Left ventricle myocardium superior (tissue), 1 donor: ENCODE measurements at places on chromosomes 16 and 17. TPM values are rescaled to one million over a fixed set of nuclear protein-coding genes. Genes with fewer than 3 reads are reported as not detected.

GRCh38 chr16:14496047-14496770 lies 133.9 kb downstream of the PARN start:
- no peak for DNase-seq

- no peak for DNase-seq
Measured at GRCh38 chr16:78608305-78608776, 508.9 kb downstream of the WWOX start.

DNA sequence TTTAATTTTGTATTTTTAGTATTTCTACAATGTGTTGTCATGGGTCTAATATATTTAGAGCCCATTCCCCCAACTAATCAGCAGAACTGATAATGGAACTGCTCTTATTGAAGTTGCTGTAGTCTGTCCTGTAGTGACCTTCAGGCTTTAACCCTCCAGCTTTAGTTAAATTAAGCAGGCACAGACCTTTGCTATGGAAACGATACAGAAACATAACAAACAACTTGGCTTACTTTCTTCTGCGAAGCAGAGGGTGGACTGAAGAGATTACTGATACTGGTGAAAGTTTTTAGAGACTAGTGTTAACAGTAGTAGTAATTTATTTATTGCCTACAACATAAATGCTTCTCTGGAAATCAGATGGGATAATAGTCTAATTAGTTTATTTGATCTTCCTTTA lies 61.4 kb downstream of the NFATC3 start:
- DNase-seq, result no peak

- DNase-seq, result no peak
Measured at GRCh38 chr16:52872731-52873130, 180.0 kb downstream of the CHD9NB start.

- no peak for DNase-seq
Measured at GRCh38 chr16:79997257-79997656, 396.7 kb upstream of the MAF start.

TENT4B gene
- total RNA-seq, result 7.8 TPM

- DNase-seq, result no peak
Measured at GRCh38 chr16:6692874-6693273, 639.8 kb upstream of the RBFOX1 start.

KRT17 gene
- not detected for total RNA-seq

OTOP3 gene
- total RNA-seq, result not detected

DNA sequence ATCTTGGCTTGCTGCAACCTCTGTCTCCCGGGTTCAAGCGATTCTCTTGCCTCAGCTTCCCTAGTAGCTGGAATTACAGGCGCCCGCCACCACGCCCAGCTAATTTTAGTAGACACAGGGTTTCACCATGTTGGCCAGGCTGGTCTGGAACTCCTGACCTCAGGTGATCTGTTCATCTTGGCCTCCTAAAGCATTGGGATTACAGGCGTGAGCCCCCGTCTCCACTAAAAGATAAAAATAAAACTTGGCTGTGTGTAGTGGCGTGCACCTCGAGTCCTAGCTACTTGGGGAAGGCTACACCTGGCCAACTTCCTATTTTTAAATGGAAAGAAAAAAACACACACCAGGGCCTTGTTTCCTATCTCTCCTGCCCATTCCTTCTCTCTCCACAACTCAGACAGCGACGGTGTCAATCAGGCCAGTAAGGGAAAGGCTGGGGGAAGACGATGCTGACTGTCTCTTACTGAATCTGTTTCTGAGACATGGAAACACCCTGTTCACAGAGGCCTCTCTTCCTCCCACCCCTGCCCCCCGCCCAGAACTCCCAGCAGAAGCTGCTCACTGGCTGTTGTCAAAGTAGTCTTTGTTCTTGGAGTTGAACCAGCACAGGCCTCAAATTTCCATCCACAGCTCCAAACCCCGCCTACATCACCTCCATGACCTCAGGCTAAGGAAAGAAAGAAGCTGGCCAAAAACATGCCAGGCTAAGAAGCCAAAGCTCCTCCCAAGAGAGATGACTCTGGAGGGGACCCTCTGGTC lies 96.6 kb downstream of the NXN start:
- peak; percentile 73 for DNase-seq

WFDC1 gene
- total RNA-seq, result 2.0 TPM

FMNL1 gene
- total RNA-seq, result 14.0 TPM

MYO1D gene
- 6.4 TPM for total RNA-seq

DNA sequence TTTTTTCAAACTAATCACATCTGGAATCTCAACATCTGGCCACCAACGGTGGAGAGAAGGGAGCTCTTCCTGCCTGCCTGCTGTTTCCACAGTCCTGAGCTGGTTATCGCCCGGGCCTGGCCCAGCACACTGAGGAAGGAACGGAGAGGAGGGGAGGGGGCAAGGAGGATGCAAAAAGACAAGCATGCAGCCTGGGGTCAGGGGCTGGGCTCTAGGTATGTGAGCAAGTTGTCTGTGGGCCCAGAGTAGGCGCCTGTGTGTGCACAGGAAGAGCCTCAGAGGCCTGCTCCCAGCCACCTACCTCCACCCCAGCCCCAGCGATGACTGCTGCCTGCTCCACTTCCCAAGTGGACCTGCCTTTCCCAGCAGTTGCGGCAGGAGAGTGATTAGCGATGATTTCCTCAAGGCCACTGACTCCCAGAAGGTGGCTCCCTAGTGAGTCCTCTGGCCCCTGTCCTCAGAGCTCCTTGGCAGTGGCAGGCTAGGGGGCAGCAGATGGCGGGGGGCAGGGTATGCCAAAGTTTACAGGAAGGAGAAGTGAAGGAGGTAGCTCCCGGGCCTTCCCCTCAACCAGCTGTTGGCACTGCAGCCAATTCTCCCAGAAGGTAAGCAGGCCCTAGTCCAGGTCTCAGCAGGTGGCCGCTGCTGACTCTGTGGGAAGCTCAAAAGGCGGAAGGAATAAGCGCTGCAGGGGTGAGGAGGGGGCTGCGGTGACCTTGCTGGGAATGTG lies 27.0 kb upstream of the RASD1 start:
- DNase-seq, result peak; percentile 20

- DNase-seq, result no peak
Measured at GRCh38 chr16:50747207-50747956, 5.5 kb downstream of the CYLD start.

TRPV3 gene
- 1.3 TPM for total RNA-seq

CACNG5 gene
- not detected for total RNA-seq

DNA sequence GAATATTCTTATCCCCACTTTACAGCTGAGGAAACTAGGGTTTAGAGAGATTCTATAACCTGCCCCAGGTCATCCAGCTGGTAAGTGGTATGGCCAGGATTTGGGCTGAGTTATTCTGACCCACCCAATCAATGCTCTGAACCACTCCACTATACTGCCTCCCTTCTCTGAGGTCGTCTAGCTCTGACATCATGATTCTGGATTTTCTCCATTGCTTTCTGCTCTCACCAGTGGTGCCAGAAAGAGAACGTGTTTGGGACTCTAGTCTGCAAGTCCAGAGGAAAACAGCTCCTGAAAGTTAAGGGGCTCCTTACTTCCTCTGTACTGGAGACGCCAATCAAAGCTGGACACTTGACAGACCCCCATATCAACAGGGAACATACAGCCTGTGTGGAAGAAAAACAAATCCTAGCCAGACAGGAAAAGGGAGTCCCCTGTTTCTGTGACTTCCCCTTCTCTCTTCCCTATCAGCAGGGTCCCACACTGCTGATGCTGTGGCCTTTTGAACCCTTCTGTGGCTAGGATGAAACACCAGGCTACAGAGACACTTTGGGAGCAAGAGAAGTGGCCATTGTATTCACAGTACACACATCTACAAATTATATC lies 6.0 kb upstream of the EZH1 start:
- DNase-seq, result no peak

DNA sequence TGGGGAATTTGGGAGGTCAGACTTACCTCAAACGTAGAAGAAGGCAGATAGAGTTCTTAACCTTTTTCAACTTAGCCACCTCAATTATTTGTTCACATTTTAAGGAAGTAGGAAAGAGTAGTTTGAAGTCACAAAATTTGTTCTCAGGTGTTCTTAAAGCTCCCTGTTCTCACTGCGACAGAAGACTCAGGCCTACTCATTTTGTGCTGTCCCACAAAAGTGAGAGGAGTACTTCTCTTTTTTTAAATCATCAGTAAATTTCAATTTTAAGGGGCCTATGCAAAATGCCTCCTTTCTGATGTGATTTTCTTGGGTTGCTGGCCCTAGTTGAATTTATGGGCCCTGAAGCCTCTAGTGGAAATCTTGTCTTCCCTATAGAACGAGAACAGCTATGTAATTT lies 133.4 kb downstream of the MAP2K6 start:
- DNase-seq, result no peak

DNA sequence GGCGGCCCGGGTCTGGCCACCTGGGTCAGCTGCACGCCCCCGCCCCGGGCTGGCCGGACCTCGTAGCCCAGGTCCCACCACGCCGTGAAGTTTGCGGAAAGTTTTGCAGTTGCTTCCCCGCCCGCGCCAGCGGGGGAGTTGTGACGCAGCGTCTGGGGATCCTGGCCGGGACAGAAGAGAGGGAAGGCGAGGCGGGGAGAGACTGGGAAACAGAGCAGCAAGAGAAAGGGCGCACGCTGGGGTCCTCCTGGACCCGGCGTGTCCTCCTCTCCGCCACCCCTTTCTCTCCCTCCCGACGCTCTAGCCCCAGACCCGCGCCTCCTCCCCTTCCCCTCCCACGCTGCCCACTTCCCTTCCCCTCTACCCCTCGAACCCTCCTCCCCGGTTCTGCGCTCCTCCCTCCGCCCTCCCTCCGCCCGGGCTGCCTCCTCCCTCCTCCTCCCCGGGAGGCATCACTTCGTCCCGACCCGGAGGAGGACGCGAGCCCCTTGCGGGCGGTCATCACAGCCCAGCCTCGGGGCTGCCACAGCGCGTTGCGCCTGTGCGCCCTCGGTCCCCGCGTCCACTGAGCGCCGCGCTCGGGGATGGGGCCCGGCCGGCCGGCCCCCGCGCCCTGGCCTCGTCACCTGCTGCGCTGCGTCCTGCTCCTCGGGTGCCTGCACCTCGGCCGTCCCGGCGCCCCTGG lies at the start of gene MRC2:
MRC2 (plus strand) TSS at position 452 of the 685 bp plus-strand sequence; CDS start at position 585, 133 bp downstream.
- DNase-seq, result peak; percentile 81

DNA sequence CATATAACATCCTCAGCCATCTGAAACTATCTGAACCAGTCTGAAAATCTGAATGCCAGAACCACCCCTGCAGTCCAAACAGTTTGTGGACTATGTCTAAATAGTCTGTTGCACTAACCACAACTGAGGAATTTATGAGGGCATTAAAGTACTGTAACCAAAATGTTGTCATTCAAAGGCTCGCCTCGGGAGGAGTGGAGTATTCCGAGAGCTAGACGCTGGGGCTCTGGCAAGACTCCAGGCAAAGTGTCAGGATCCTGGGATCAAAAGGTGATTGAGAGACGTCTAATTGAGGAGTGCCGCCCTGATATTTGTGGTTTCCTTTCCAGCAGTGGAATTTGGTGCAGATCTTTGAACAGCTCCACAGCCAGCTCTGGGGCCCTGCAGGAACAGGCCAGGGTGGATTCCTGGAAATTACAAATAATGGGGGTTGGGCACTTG lies 142.9 kb upstream of the MYOCD start:
- DNase-seq, result peak; percentile 32

C16orf46 gene
- total RNA-seq, result 0.69 TPM

DNA sequence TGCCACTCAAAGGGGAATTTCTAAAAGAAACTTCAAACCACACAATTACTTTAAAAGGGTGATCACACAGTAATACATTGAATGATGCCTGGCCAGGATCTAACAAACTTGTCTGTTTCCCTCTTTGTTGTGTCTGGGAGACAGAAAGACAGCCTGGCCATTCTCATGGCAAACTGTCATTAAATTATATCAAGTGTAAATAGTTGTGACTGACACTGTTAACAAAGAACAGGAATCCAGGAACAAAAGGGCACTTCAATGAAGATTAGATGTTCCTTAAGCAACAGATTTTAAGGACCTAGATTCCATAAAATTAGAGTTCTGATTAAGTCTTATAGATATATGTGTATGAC lies 383.6 kb downstream of the KCNJ2 start:
- DNase-seq, result no peak

GRCh38 chr16:86998196-86999001 lies 318.8 kb downstream of the C16orf95 start:
- DNase-seq, result no peak

USP36 gene
- total RNA-seq, result 24.7 TPM

GRCh38 chr17:47225911-47226688 lies 17.0 kb downstream of the MYL4 start:
- DNase-seq, result no peak

GRCh38 chr17:15513856-15514459 lies 46.5 kb upstream of the CDRT4 start:
- DNase-seq, result no peak

ARHGDIG gene
- total RNA-seq, result 14.9 TPM

DNA sequence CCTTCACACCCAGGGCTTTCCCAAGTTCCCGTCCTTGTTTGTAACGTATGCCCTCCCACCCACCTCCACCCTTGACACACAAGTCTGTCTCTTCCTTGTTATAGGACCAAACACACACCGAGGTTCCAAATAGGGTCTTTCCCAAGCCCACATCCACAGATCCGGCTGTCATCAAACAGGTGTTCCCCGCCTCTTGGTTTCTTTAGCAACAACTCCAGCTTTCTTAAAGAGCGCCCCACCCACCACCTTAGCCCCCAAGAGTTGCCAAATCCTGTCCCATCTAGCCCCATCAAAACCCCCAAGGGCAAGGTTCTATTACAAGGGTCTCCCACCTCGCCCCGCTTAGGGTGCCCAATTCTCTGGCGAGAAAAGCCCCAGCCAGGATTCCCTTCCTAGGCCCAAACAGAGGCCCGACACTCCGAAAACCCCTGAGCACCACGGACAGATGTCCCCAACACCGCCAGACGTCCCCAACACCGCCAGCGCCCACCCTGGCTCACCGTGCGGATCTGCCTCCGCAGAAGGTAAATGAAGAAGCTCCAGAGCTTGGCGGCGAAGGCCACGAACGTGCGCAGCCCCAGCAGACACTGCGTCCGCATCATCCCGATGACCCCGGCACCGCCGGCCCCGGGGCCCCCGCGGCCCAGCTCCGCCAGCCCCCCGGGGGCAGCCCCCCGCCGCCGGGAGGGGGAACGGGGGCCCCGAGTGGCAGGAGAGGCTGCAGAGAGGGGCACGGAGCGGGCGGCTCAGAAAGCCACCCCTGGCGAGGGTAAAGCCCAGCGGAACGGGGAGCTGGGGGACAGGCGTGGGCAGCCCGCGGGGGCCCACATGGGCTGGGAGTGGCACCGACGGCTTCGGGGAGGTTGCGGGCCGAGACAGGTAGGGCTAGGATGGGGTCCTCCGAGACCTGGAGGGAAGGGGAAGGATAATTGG lies 573 bp downstream of the CTDNEP1 start:
- DNase-seq, result peak; percentile 41

DNA sequence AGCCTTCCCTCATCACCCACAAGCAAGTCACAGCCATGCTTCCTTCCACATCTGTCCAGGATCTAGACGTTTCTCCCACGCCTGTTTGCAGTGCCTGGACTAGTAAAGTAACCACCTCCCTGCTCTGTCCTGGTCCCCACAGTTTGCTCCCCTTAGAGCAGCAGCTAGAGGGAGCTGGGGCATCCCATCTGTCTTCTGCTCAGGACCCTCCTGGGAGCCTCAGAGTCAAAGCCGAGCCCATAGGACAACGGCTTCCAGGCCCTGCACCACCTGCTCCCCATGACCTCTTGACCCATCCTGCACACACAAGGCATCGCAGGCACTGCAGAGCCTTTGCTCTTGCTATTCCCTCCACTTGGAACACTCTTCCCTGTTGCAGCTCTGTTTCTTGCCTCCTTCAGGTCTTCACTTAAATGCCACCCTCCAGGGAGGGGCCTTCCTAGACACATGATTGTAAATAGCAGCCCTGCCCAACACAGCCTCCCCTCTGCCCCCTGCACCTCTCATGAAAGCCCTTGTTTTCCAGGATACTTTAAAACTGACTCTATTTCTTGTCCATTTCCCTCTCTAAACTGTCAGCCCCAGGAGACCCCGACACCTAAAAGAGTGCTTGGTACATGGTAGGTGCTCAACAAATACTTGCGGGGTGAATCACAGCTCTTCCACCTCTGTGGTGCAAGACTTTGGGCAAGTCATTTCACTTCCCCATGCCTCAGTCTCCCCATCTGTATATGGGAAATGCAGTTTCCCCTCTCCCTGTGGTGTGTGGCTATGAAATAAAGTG lies 3.1 kb downstream of the NATD1 start:
- DNase-seq, result no peak
